ENCODE measurements at places on chromosomes 7 and 10.

- no peak for DNase-seq
Measured at GRCh38 chr7:46076527-46076926, 155.5 kb upstream of the IGFBP3 start.

DNA sequence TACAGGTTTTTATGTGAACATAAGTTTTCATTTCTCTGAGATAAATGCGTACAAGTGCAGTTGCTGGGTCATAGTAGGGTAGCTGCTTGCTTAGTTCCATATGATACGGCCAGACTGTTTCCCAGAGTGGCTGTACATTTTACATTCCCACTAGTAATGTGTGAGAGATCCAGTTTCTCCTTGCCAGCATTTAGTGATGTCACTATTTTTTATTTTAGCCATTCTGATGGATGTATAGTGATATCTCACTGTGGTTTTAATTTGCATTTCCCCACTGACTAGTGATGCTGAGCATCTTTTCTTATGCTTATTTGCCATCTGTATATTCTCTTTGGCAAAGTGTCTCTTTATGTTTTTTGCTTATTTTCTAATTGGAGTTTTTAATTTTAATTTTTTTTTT is 4.2 kb downstream of the ZMIZ2 start:
- DNase-seq, result no peak

DNA sequence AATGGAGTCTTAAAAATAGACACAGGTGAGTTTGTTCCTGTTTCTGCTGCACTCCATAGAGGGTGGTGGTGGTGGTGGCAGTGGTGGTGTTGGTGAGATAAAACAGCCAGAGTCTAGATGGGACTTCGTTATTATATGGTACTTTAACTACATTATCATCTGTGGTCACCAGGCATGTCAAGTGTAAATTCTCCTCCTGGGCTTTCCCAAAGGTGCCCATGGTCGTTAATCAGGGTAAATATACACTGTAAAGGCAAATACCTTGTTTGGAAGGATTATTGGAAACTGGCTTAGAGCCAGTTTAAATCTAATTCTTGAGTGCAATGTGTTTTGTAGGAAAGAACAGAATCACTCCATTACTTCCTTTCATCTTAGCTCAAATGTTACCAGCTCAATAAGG is 21.5 kb upstream of the COMMD3 start:
- DNase-seq, result peak; percentile 29

- DNase-seq, result no peak
Measured at GRCh38 chr7:130505753-130506152, 13.9 kb downstream of the MEST start.
